Activated CD4-positive, CD25-positive, alpha-beta regulatory T cell (primary cell): ENCODE measurements at places on chromosomes 16 and 17.

- DNase-seq, result no peak
These were observed 137.6 kb downstream of the COPRS start for GRCh38 chr17:31721291-31722025.

- DNase-seq, result no peak
These were observed 20.4 kb downstream of the TBX2 start for GRCh38 chr17:61420052-61420451.

DNA sequence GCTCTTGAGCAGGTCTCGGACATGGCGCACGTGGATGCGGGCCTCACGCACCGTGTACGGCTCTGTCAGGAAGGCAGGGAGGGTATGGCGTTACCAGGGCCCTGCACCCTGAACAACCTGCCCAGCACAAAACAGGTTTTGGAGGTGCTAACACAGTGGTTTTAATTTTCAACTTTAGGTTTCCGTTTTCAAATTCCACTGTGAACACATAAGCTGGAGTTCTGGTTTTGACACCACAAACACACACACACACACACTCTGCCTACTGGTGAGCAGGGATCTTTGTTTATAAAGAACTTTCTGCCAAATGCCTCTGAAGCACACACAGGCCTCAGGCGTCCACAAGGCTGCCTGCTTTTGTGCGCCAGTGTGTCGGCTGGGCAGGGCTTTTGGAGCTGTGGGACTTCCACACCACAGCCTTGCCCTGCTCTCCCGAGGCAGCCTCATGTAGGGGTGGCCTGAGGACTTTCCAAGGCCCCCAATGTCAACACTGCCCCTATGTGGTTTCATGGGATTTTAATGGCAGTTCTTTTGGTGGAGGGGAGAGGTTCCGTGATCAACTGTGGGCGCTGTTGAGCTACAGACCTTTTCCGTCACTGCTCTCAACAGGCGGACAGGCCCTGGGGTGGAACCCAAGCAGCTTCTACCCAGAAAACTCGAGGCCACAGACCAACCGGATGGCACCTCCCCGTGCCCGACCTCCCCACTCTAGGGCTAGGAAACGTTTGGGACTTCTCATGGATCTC, 9.4 kb downstream of the CLUH start:
- no peak for DNase-seq

DNA sequence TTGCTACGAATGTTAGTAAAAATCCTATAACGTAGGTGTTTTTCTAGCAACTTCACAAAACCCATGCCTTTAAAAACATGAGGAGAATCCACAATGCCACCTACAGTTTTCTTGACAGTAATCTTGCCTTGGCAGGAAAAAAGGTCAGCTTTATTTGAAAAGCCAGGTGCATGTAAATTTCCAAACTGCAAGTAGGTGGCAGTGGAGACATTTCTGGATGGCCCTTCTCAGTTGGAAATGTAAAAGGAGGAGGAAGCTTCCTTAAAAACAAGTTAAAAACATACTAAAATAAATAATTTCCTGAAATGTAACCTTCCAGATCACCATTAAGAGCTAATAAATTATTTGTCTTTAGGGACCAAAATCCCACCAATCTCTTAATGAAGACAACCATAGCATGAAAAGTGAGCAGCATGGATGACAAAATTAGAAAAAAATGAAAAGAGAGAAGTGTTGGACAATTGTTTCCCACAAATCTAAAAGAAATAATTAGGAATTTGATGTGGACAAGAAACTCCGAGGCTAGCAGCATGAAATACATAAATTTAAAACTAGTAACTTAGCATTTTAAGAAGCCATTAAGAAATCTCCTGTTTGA, 152.2 kb downstream of the SNX11 start:
- DNase-seq, result no peak

- no peak for DNase-seq
These were observed 4.5 kb downstream of the ABCC3 start for GRCh38 chr17:50638966-50639713.

DNA sequence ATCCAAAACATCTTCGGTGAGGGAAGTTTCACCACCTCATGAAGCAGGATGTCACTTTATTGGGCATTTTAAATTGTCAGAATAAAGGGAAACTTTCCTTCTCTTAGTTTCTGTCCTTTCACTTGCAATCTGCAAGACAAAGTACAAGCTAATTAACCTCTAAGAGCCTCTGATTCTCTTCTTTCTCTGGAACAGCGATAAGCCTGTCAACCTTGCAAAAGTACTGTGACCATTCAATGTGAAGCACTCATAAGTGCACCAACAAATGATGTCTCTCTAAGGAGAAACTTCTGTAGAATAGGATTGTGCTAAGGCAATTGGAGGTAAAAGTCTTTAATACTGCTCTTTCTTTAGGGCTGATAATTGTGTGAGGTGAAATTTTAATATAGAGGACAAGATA, 1622.3 kb downstream of the CDH8 start:
- DNase-seq, result no peak

GRCh38 chr16:56233795-56234566, 42.7 kb downstream of the GNAO1 start:
- no peak for DNase-seq
